ENCODE measurements at places on chromosomes 3 and 15.

- no peak for DNase-seq
These were observed 87.2 kb upstream of the TBL1XR1 start for GRCh38 chr3:177284383-177284881.

GRCh38 chr3:59824876-59825275 lies 775.1 kb upstream of the CFAP20DC start:
- no peak for DNase-seq

GRCh38 chr3:129085818-129086217 lies 25.2 kb downstream of the GP9 start:
- DNase-seq: no peak

DNA sequence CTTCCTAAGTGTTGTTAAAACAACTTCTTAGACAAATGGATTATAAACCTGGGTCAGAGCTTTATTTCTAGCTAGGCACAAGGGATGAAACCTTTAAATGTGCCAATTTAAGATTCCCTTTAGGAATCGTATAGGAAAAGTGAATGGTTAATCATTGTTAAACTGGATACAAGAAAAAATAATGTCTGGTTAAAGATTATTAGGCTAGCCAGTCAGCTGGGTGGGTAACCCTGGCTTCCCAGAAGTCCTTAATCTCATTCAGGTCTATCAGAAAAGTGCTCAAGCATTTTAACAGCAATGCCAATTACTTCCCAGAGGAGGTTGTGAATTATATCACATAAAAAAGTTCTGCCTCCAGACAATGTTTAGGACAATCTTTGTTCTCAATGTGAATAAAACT lies 37.6 kb downstream of the NANOGP8 start:
- DNase-seq: no peak

- DNase-seq: no peak
These were observed 130.4 kb downstream of the ZNF385D start for GRCh38 chr3:21620511-21621155.

All from GM04503 (cell line).